ENCODE measurements at places on chromosomes 3 and 15.
A peak's percentile ranks its signal among the peaks of the same experiment; 100 is the strongest.

DNA sequence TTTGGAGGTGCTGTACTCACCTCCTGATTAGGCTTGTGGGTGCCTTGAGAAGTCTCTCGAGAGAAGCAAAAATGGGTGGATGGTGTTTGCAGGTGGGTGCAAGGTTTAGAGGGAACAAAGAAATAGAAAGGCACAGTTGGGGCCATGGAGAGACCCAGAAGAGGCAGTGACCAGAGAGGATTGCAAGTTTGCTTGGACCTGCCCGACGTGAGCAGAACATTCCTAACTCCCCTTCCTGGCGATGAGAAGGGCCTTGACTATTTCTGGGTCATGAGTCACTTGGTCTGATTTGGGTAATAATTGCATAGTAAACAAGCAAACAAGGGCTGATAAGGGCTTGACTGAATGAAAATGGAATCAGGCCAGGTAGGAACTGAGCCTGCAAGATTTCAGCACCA is 7.0 kb upstream of the CTSH start:
- no peak for DNase-seq

GRCh38 chr3:40414270-40414669 is 27.3 kb downstream of the ENTPD3 start:
- no peak for DNase-seq

DNA sequence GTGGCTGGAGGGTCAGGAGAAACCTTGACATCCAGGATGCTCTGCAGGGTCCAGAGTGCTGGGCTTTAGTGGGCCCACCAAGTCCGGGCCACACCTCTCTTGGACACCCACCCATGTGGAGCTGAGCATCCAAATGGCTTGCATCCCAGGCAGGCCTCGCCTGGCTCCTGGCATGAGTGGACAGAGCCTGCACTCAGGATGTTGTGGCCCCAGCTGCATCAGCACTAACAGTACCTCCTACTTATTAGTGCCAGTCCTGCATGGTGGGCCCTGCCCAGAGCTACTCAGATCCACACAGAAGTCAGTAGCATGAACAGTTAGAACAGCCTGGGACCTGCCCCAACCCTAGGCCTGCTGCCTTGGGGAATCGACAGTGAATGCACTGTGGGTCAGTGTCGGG is 42.2 kb upstream of the MRPS22 start:
- DNase-seq, result no peak

GRCh38 chr3:195666-196065 is 897 bp upstream of the CHL1 start:
- no peak for DNase-seq

GRCh38 chr3:17074559-17074958 is 189.8 kb downstream of the PLCL2 start:
- no peak for DNase-seq

GRCh38 chr3:170767576-170767941 is 102.4 kb downstream of the RPL22L1 start:
- peak; percentile 41 for DNase-seq
